Fibroblast of skin of abdomen (primary cell): ENCODE measurements at places on chromosomes 7 and 10.
A peak's percentile ranks its signal among the peaks of the same experiment; 100 is the strongest.

DNA sequence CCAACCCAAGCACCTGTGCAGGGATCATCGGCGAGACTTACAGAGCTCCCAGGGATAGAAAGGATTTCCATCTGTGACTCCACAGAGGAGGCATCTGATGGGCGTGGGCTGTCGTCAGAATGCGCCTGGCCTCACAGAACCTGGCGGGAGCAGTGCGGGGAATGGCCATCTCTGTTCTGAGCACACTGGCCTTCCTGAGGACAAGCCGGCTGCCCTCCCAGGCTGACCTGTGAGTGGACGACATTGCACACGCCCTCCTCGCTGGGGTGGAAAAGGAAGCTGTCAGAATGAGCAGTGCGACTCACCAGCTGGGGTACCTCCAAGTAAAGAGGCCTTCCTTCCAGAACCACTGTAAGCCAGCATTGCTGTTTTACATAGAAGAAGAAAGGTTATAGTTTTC lies 234.6 kb upstream of the PITRM1 start:
- DNase-seq, result no peak

DNA sequence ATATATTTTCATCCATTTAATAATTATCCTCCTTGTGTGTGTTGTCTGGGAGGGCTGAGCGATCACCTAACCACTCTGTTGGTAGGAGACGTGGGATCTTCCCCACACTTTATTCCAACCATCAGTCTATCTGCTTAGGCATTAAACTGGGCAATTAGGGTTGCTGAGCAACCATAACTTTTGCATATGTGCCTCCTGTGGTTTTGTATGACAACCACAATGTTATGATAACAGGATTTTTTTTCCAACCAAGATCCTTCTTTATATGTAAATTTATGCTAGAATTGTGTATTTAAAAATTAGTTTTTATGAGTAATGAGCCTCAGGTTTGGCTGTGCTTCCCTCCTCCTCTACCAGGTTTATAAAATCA lies 495.0 kb upstream of the MGMT start:
- no peak for DNase-seq

DNA sequence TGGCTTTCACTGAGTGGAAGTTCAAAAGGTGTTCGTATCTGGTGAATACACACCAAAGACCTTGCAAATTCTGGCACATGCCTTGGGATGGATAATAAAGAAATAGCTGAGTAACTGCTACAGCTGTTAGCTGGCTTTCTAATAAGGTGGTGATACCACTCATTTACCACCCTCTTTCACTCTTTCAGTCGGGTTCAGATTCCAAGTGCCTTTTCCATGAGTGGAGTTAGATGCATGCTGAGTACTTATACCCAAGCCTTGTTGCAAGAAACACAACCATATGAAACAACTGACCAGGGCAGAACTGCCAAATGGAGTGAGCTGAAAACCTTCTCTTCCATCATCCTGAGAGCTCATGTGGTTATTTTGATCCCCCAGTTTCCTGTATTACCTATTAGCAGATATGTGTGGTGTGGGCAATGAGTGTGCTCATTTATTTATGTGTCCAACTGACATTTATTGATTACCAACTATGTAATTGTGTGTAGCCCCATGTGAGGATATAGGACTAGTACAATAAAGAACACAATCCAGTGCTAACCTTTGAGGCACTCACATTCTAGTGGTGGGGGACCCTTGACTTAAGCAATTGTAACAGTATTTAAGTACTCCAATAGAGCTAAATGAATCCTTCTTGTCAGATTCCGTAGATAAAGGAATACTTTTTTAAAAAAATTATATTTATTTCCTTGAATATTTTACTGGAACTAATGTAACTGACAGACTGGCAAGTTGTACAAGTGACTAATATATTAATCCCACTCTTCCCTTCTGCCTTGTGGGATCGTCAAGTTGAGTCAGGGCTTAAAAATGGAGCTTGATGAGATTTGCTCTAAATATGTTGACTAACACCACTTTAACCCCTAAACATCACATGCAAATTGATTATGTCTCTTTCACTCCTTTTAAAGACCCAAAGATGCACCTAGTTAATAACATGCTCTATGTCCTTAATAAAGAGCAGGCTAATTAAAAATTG lies 124.7 kb downstream of the ARID5B start:
- DNase-seq, result peak; percentile 86

DNA sequence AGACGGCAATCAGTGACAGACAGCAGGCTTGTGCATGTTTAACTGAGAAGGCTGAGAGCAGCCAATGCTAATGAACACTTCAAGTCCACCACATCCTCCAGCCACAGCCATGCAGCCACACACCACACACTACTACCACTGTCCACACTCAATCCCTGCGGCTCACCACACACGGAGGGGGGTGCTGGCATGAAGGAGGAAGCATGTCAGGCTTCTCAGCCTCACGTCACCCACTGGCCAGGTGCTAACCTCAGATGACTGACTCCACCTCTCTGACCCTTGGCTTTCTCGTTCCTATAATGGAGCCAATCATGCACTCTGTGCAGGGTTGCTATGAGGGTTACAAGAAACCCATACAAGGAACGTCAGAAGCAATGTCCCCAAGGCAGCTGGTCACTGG lies 165.4 kb upstream of the RNF32 start:
- DNase-seq, result no peak

DNA sequence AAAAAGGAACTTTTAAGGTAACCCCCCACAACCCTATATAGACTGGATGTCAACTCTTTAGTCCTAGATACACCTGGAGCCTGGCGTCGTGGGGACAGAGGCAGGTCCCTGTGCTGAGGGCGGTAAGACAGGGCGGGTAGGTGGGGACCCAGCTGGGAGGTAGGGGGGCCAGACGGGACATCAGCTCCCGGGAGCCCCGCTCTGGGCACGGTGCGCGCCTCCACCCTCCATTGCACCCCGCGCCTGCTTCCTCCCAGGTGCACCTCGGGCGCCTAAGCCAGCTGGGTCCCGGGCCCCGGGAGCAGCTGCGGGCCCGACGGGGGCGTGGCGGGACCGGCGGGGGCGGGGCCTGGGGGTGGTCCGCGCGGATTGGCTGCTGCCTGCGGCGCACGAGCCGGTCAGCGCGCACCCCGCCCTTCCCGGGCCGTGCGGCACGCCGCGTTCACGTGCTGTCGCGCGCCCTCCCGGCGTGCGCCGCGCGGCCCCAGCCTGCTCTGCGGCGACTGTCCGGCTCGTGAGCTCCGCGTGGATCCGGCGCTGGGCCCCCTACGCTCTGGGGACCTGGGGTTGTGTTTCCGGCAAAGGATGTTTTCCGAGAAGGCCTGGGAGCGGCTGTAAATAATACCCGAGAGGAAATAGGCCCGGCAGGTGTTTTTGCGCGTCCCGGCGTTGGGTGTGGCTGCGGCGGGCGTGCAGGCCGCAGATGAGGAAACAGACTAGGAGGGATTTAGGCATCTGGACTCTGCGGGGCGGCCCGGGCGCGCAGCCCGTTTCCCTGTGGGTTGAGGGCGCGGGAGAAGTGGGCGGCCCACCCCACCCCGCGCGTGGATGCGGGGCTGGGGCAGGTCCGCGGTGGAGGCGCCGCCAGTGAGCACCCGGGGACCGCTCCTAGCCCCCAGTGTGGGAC lies 39.1 kb upstream of the PFKFB3 start:
- DNase-seq, result peak; percentile 85

DNA sequence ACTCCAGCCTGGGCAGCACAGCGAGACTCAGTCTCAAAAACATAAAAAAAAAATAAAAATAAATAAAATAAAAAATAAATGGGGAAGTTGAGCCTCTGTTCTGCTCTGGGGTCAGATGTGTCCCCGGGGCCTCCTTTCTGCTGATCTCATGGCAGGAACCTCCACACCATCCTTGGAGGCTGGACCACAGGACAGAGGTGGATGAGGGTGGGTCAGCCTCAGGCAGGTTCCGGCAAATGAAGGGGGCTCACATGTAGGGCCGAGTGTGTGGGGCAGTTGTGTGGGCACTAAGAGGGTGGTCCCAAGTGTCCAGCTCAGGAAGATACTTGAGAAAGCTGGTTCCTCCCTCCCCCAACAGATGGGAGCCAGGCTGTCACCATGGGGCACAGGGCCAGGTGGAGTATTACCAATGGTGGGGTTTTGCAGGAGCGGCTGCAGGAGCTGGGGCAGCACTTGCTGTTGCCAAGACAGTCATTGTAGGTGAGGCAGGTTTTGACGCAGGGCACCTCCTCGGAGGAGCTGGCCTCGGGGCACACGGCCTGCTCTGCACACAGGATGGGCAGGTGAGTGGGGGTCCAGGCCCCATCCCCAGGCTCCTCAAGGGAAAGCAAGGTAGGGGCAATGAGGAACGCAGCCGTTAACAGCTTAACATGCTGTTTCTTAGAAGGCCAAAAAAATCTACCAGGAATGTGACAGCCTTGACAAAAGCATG lies 13.9 kb upstream of the TBRG4 start:
- DNase-seq, result no peak

DNA sequence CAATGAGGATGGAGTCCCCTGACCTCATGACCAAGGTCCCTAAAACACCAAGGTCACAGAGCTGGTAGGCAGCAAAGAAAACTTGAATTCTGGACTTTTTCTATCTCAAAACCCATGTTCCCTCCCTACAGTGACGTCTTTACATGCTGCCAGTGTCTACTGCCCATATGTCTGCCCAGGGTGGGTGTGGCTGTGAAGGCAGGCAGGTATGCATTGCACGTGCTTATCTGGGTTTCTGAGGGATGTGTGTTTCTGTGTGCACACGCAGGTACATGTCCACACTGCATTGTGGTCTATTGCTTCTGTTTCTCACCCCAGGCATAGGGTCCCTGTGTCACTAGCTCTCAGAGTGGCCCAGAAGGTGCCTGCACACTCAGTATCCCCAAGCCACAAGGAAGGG lies 13.5 kb downstream of the ATP6V1F start:
- DNase-seq, result no peak

- DNase-seq, result peak; percentile 68
Observed at GRCh38 chr10:127398140-127398970, 150.8 kb upstream of the NPS start.

- no peak for DNase-seq
Observed at GRCh38 chr7:3238525-3239210, 62.4 kb upstream of the SDK1 start.

- no peak for DNase-seq
Observed at GRCh38 chr10:104199567-104199966, 32.6 kb downstream of the CFAP43 start.

DNA sequence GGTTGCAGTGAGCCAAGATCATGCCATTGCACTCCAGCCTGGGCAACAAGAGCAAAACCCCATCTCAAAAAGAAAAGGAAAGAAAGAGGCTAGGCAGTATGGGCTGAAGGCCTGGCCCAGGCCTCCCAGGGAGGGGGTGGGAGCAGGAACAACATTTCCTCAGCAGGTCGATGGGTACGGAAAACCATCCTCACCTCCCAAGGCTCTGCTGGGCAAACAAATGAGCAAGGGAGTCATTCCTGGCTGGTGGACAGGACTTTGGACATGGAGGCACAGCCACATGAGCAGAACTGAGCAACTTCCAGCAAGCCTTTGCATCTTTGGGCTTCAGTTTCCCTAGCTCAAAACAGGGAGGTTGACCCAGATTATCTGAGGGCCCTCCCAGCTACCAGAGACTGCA lies 13.0 kb downstream of the OGDHL start:
- DNase-seq, result no peak

DNA sequence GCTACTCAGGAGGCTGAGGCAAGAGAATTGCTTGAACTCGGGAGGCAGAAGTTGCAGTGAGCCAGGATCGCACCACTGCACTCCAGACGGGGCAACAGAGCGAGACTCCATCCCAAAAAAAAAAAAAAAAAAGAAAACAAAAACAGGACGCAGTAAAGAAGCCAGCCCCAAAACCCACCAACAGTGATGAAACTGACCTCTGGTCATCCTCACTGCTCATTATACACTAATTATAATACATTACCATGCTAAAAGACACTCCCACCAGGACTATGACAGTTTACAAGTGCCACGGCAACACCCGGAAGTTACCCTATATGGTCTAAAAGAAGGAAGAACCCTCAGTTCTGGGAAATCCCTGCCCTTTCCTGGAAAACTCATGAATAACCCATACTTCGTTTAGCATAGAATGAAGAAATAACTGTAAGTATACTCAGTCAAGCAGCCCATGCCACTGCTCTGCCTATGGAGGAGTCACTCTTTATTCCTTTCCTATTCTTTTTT lies 40.0 kb upstream of the EIF4H start:
- DNase-seq, result no peak

GRCh38 chr7:84372712-84373111 lies 178.1 kb upstream of the SEMA3A start:
- peak; percentile 22 for DNase-seq

- DNase-seq, result no peak
Observed at GRCh38 chr10:51689536-51689935, 9.9 kb downstream of the CSTF2T start.

- no peak for DNase-seq
Observed at GRCh38 chr7:126305671-126306070, 947.1 kb downstream of the GRM8 start.

- DNase-seq, result no peak
Observed at GRCh38 chr7:142983825-142984224, 21.7 kb upstream of the KEL start.
